K562 (cell line): ENCODE measurements at places on chromosomes 13 and 19.

GRCh38 chr13:85771856-85772255 is 27.4 kb downstream of the SLITRK6 start:
- no peak for DNase-seq

GRCh38 chr13:43676320-43676719 is 110.5 kb downstream of the ENOX1 start:
- no peak for DNase-seq

DNA sequence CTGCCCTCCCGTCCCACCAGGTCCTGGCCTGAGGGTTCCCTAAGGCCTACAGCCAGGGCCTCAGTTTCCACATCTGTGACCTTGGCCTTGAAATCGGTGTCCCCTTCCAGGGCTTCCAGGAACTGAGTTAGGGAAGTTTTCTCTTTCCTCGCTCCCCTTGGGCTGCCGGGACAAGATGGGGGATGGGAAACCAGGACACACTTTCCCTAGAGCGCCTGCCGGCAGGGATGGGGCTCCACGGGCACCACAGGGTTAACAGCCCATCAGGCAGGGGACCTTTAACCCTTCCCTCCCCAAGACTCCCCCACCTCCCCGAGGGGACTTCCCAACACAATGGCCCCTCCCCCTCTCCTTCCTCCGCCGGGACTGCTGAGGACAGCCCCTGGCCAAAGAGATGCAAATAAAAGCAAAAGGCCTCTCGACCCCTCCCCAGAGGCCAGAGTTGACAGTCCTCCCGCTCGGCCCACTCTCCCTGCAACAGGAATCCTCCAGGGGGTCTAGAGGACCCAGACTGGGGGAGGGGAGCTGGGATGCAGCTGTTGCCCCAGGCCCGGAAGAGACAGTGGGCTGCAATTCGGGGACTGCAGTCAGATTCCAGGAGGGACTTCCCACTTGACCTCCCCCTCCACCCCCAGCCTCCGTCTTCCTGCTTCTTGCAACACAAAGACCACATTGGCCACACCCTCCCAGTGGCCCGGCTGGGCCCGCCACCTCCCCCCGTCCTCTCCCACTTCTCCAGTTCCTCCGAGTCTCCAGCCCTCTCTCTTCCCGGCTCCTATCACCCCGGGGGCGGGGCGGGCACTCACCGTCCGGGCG is 3.4 kb downstream of the BBC3 start:
- DNase-seq = peak; percentile 62

GRCh38 chr19:42109896-42110295 is 22.4 kb downstream of the POU2F2 start:
- no peak for DNase-seq

GRCh38 chr19:19471682-19472081 is 43.7 kb downstream of the TSSK6 start:
- DNase-seq = no peak

DNA sequence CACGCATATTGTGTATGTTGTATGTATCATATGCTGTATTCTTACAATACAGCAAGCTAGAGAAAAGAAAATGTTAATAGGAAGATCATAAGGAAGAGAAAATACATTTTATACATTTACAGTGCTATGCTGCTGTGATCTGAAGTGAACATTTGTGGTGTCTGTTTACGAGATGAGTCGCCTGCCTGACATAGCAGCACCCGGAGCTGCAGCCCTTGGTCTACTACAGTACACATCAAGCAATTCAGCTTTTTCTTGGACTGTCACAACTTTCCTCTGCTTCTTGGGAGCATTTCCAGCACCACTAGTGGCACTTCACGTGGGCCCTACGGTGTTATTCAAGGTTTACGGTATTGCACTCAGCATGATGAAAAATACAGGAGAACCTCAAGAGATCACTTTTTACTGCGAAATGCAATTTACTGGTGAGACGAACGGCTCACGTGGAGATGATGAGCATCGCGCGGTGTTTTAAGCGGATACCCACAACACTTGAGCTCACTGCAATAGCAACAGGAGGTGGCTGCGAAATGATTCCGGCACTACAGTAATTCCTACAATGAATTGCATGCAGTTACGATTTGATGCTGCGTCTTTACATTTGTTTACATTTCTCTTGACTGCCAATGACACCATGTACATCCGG is 308.4 kb downstream of the FGF9 start:
- no peak for DNase-seq

GRCh38 chr13:80337288-80338081 is 3.4 kb downstream of the SPRY2 start:
- no peak for DNase-seq

GRCh38 chr13:99624936-99625540 is 123.8 kb downstream of the TM9SF2 start:
- no peak for DNase-seq

DNA sequence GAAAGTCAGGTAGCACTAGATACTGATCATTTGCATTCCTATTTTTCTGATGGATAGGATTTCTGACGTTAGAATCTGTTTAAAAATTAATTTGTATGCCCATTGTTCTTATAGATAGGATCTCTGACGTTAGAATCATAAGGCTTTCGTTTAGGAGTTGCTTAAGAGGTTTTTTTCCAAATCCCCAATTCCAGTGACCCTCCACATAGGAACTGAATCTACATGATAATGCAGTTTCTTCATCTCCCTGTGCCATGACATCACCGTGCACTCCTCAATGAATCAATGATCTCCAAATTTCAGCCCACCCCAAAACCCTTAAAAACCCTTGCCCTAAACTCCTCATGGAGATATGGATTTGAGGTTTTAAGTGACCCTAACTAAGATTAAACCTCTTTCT is 87.2 kb downstream of the RXFP2 start:
- DNase-seq = no peak

DNA sequence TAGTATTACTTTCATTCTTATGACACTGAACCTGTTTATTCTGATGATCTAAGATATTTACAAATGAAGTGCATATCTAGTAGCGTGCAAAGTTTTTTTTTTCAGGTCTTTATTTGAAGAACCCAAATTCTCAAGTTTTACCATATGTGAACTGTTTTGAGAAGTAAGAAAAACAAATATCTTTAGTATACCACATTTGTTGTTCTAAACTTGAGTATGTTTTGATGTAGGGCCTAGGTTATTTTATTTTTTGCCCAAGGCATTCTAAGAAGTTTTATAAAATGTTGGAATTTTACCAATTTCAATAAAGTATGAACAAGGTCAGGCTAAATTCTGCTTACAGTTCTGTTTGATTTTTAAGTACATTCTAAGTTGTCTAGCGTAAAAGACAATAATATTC is 213.5 kb downstream of the PCCA start:
- no peak for DNase-seq

DNA sequence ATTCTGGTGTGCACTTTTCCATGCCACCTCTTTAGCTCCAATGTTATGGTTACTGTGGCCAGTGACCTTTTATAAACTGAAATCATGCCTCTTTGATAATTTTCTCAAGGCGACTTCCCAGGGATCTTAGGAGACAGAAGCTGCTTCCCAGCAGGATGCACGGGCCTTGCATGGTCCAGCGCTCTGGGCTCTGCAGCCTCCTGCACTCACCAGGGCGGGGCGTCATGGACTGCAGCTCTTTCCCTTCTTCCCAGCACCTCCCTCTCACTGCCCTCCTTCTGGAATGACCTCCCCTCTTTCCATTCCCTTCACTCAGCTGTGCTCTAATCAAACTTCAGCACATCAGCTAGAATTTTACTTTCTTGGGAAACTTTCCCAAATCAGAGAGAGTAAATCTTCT is 318.3 kb downstream of the IRS2 start:
- no peak for DNase-seq

DNA sequence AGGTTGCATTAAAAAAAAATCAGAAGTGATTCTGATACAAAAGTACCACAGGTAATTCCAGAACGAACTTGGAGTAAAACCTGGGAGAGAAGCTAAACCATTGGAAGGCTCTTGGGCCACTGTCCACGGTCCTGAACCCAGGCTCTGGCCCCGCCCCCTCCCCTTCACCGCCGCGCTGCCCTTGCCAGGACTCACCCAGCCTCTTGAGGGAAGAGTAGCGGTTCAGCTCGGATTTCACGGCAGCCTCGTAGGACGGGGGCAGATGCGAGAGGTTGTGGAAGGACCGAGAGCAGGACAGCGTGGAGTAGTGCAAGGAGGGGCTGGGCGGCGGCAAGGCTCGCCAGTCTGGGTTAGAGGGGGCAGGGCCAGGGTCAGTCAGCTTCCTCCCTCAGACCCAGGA is 5.7 kb downstream of the SHISA7 start:
- peak; percentile 78 for DNase-seq

- no peak for DNase-seq
Observed at GRCh38 chr19:16224293-16225045, 26.8 kb downstream of the AP1M1 start.

DNA sequence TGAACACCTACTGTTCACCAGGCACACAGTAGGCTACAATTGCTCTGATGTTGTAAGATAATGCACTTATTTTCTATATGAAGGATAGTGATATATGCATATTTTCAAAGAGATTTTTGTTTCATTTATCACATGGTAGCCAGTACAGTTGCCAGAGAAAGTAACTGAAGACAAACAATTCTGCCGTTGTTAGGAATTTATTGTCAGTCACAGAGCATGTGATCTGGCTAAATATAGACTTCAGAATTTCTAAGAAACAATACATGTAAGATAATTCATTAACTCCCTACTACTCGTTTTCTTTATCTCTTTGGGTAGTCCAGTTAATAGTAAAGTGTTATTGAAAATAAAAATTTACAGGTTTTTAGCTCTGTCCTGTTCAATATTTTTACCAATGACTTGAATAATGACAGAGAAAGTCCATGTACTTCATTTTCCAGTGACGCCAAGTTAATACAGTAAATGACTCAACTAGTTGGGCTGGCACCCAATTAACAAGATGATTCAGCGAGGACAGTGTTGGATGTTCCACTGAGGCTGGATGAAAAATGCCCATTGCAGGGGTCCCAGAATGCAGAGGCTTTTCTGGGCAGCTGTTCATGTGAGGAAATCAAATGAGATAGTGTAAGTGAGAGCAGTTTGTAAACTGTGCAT is 35.6 kb downstream of the GJA3 start:
- no peak for DNase-seq

GRCh38 chr19:51803519-51803918 is 8.6 kb downstream of the FPR3 start:
- DNase-seq = peak; percentile 28

DNA sequence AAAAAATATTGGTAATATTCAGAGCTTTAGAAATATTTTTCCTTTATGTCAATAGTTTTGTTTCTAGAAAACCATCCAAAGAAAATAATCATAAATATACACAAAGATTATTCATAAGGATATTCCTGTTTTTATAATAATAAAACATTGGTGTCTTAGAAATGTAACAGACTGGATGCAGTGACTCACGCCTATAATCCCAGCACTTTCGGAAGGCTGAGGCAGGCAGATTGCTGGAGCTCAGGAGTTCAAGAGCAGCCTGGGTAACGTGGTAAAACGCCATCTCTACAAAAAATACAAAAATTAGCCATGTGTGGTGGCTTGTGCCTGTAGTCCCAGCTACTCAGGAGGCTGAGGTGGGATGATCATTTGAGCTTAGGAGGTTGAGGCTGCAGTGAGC is 106.8 kb downstream of the DHRS12 start:
- DNase-seq = no peak

GRCh38 chr19:19554074-19555023 is 16.3 kb downstream of the CILP2 start:
- DNase-seq = peak; percentile 88

GRCh38 chr13:66443926-66444325 is 786.2 kb downstream of the PCDH9 start:
- DNase-seq = no peak
